ENCODE measurements at places on chromosomes 3 and 15. TPM values are rescaled to one million over a fixed set of nuclear protein-coding genes. Genes with fewer than 3 reads are reported as not detected.

The CDHR4 gene
- total RNA-seq, result not detected

The C15orf61 gene
- 0.58 TPM for total RNA-seq

The ROPN1 gene
- 0.55 TPM for total RNA-seq

DNA sequence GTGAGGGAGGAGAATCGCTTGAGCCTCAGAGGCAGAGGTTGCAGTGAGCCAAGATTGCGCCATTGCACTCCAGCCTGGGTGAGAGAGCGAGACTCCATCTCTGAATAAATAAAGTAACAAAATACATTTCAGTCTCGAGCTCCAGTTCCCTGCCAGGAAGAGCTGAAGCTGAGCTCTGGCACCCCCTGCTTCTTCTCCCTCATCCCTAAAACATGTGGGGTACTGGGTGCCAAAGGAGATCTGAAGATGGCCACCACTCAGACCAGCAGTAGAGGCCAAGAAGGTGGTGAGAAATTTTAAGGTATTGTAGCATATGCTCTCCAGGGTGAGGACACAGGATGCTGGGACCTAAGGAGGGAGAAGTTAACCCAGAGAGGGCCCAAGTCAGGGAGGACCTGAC is 75.0 kb upstream of the CGNL1 start:
- H3K27me3 ChIP-seq, result no peaks in the 10 kb centered on the region
- H3K36me3 ChIP-seq, result no peaks in the 10 kb centered on the region
- no peak overlapping the region for H3K4me3 ChIP-seq
- peaks cover 6% of the 10 kb centered on the region for H3K4me1 ChIP-seq

DNA sequence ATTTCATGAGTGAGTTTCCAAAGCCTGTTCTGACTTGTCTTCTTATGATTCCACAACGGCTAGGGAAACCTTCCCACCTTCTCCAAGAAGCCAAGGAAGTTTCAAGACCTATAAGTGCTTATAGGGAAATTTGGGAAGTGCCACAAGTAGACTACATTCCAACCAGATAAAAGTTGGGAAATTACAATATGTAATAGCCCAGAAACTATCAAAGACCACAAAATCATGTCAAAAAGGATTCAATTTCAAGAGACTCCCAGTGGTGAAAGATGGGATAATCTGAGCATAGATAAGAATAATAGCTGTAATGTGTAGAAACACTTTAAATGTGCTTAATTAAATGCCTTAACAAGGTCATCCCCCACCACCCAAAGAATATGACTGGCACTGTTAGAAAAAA is 169.2 kb upstream of the SLC2A2 start:
- no peaks in the 10 kb centered on the region for H3K27me3 ChIP-seq
- H3K4me3 ChIP-seq, result no peak overlapping the region
- DNase-seq, result no peak
- H3K27ac ChIP-seq, result no peak overlapping the region

- no peaks in the 10 kb centered on the region for H3K4me1 ChIP-seq
- no peak overlapping the region for H3K4me3 ChIP-seq
- H3K27me3 ChIP-seq, result no peaks in the 10 kb centered on the region
- no peak overlapping the region for H3K27ac ChIP-seq
These were observed 21.6 kb downstream of the B4GALT4 start for GRCh38 chr3:119219069-119219468.
